Activated CD4-positive, alpha-beta T cell treated with anti-CD3 and anti-CD28 coated beads, Interleukin-2, amount 10 ng/mL, durations not matched to agents 7 days and 5 days (primary cell): ENCODE measurements at places on chromosomes 1 and 21. TPM values are rescaled to one million over a fixed set of nuclear protein-coding genes. Genes with fewer than 3 reads are reported as not detected.

Gene KRTAP21-2
- total RNA-seq = not detected

DNA sequence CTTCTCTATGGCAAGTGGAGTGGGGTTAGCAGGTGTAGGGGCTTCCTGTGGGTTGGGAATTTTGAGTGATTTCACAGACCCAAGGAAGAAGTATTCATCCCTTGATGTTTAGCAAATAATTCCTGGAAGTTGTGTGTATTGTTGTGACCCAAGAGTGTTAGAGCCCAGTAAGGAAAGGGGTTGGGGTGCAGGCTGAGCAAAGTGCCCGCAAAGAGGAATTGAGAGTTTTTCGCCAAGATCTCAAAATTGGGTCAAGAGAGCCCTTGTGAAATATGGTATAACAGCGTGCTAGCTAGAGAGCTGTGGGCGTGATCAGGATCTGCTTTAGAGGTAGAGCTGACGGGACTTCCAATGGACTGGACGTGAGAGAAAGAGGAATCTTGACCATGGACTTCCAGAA lies 73.0 kb upstream of the LAPTM5 start:
- no peak for DNase-seq

- DNase-seq = no peak
These were observed 10.9 kb upstream of the EDN2 start for GRCh38 chr1:41495210-41495948.

GRCh38 chr1:97297611-97298010 lies 576.0 kb downstream of the PTBP2 start:
- no peak for DNase-seq

- no peak for DNase-seq
These were observed 322.8 kb downstream of the SPATA17 start for GRCh38 chr1:217953922-217954321.

- DNase-seq = no peak
These were observed 960 bp downstream of the RCAN1 start for GRCh38 chr21:34613679-34614627.

- DNase-seq = no peak
These were observed 3.8 kb downstream of the ATP8B2 start for GRCh38 chr1:154329152-154329521.

GRCh38 chr1:78919150-78919549 lies 87.4 kb downstream of the ADGRL4 start:
- DNase-seq = no peak

Gene LRRC39
- 0.46 TPM for total RNA-seq

Gene TFAP2E
- 0.65 TPM for total RNA-seq

- DNase-seq = no peak
These were observed 30.8 kb downstream of the SPAG17 start for GRCh38 chr1:118154220-118154619.

DNA sequence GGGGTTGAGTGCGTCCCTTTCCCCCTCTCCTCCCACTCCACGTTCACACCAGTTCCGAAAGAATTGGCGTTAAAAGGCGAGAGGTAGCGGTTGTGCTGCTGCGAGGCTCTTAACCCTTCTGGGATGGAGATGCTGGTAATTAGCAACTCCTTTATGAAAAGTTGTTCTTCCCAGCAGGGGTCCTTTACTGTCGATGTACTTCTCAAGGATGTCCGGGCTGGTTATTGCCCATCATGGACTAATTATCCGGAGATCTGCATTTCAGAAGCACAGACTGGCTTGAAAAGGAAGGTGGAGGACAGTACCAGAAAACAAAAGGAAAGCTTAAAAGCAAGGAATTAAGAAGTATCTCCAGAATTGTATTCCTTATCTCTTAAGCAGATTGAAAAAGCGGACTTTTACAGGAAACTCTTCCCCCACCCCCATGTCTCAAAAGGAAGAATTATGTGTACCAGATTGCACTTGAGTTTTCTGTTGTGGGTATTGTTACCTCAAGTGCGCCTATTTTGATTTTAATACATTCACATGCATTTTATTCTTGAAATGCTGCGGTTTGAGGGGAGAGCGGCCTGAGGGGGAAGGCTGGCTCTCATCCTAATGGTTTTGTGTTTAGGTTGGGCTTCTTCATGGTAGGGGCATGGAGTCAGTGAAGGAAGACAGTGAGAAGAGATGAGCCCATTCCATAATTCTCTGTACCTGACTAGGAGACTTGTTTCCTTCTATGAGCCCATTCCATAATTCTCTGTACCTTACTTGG lies 1.5 kb downstream of the AK4 start:
- no peak for DNase-seq

- no peak for DNase-seq
These were observed 38.0 kb downstream of the PCNT start for GRCh38 chr21:46361935-46362334.

DNA sequence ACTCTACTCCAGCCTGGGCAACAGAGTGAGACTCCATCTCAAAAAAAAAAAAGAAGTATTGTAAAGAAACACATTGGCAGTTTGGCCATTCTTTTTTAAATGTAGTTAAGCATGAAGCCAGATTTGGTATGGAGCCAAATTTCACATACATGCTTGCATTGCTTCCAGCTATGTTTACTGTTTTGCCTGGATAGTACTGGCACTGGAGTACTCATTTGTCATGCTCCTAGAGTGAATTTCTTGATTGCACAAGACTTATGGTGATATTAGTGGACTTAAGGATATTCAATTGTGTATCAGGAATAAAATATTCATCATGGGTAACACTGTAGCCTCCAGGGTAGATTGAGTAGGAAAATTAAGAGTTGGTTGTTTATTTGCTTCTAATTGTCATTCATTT lies 24.5 kb upstream of the SLC9A1 start:
- DNase-seq = no peak

DNA sequence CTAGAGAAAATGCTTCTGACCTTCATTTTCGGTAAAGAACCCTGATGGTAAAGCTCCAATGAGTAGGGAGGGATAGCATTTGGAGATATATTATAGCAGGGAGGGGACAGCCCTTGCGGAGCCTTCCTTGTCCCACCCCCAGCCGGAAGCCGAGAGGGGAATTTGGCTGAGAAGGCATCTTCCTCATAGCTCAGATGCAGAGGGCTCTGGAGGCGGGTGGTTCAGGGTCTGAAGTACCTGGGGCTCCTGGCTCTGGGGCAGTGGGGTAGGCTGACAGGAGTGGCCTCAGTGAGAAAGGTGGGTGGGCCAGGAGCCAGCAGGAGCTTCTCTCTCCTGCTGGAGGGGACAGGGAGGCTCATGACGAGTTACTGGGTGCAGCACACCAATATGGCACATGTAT lies 88.0 kb upstream of the IFFO2 start:
- no peak for DNase-seq

DNA sequence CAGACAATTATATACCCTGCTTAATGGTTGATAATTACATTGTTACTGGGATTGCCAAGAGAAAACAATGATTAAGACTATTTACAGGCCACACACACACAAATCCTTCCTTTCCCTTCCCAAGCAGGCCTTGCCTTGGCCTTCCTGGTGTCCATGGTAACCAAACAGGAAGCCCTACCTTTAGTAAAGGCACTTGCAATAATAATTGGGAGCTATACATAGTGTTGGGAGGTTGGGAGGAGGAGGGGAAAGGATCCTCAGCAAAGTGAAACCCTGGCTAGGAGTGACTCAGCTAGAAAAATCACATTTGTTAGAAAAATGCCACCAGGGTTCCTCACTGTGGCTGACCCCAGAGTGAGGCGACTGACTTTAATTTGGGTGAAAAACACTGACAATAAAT lies 122.3 kb upstream of the ADAR start:
- no peak for DNase-seq

- no peak for DNase-seq
These were observed 9.0 kb downstream of the SOX13 start for GRCh38 chr1:204081791-204082513.

DNA sequence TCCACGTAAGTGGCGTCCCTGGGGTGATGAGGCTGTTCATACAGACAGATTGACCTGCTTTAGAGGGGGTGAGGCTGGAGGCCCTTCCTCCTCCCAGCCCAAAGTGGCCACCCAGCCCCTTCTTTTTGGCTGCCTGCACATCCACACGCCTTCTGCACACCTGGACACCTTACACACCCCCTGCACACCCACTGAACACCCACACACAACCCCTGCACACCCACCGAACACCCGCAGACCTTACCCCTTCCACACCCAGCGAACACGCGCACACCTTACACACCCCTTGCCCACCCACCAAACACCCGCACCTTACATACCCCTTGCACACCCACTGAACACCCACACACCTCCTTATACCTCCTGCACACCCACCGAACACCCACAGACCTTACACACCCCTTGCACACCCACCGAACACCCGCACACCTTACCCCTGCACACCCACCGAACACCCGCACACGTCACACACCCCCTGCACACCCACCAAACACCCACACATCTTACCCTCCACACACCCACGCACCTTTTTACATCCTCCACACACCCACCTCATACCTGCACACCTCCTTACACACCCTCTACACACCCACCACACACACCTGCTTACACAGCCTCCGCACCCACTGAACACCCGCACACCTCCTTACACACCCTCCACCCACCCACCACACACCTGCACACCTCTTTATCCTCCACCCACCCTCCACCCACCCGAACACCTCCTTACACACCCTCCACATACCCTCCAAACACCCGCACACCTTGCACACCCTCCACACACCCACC lies 37.7 kb downstream of the COQ8A start:
- no peak for DNase-seq

DNA sequence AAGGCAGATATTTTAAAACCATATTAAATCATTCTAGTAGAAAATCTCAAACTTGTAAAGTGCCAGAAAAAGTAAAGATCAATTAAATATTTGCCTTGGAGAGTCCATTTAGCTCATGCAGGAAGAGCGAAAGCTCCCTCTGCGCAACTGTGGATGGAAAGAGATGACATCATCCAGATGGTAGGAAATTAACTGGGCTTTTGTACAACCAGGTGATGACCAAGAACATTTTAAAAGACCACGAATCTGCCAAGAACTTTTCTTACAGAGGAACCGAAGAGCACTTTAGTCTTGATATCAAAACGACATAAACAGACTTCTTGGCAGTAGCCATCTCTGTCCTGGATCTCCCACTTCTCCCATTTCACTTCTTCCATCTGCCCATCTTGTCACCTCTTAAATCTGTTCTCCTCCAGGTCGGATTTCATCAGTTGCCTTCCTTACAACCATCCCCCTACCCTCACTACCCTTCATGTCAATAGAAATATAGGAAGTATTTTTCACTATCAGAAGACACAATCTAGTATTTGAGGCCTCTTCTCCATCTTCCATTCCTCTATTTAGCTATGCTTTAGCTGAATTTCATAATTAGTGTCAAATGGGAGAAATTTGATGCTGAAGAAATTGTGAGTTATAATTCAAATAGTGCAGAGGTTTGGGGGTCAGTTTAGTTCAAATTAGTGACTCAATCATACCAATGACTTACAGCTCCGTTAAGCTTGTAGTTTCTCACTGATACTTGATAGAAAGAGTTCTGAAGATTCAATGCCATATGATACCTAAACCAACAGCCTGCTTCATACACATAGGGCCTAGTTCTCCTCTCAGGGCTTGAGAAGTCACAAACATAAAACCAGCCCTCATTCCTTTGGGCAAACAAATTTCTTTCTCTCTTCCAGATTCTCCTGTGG lies 22.0 kb upstream of the DNASE2B start:
- no peak for DNase-seq
